ENCODE measurements at places on chromosomes 2 and 18.

DNA sequence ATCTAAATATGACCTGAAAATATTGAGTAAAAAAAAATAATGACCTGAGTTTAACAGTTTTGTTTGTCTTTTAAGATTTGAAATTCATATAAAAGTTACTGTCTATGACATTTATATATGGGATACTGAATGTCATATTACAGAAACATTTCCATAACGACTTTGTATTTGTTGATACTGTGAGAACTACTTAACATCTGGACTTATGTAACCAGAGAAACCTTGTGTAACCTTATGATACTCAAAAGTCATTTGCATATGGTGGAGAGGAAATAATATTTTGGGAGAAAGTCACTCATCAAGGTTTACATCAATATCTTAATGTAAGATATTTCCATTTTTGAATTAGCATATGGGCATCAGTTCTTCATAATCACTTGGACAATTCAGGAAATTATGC is 12.6 kb downstream of the MFSD6 start:
- no peak for DNase-seq

- DNase-seq: no peak
Observed at GRCh38 chr2:9637330-9637729, 6.5 kb upstream of the YWHAQ start.

DNA sequence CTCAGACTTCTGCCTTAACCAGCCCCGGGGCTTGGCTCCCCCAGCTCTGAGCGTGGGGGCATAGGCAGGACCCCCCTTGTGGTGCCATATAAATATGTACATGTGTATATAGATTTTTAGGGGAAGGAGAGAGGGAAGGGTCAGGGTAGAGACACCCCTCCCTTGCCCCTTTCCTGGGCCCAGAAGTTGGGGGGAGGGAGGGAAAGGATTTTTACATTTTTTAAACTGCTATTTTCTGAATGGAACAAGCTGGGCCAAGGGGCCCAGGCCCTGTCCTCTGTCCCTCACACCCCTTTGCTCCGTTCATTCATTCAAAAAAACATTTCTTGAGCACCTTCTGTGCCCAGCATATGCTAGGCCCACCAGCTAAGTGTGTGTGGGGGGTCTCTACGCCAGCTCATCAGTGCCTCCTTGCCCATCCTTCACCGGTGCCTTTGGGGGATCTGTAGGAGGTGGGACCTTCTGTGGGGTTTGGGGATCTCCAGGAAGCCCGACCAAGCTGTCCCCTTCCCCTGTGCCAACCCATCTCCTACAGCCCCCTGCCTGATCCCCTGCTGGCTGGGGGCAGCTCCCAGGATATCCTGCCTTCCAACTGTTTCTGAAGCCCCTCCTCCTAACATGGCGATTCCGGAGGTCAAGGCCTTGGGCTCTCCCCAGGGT is 5.5 kb downstream of the CTDSP1 start:
- DNase-seq: no peak

DNA sequence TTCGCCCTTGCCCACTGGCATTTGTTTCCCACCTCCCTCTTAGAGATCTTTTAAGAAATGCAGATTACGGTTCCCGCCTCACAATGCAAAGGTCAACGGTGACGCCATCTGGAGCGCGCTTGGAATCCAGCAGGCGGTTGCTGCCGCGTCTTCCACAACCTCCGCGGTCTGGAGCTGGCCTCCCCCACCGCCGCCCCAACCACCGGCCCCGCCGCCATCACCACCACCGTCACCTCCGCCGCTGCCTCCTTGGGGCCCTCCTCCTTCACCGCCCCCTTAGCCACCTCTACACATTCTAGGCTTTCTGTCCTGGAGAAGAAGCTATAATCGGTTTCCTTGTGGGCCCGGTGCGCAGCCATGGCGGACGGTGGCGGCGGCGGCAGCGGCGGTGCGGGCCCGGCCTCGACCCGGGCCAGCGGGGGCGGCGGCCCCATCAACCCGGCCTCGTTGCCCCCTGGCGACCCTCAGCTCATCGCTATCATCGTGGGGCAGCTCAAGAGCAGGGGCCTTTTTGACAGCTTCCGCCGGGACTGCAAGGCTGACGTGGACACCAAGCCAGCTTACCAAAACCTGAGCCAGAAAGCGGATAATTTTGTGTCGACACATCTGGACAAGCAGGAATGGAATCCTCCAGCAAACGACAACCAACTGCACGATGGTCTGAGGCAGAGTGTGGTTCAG is at the start of gene BOD1L2:
Gene BOD1L2 (plus strand): TSS at position 132 of the 681 bp plus-strand sequence. CDS start 226 bp downstream, at position 358.
- no peak for DNase-seq

GRCh38 chr2:58896638-58897037 is 655.5 kb upstream of the FANCL start:
- DNase-seq: no peak

All from activated T-cell treated with anti-CD3 and anti-CD28 coated beads for 24 hours (primary cell).